ENCODE measurements at places on chromosomes 7 and 10.

- no peak for DNase-seq
Measured at GRCh38 chr10:14332903-14333302, 2.2 kb upstream of the FRMD4A start.

- DNase-seq = no peak
Measured at GRCh38 chr7:115635376-115635775, 395.2 kb downstream of the TFEC start.

DNA sequence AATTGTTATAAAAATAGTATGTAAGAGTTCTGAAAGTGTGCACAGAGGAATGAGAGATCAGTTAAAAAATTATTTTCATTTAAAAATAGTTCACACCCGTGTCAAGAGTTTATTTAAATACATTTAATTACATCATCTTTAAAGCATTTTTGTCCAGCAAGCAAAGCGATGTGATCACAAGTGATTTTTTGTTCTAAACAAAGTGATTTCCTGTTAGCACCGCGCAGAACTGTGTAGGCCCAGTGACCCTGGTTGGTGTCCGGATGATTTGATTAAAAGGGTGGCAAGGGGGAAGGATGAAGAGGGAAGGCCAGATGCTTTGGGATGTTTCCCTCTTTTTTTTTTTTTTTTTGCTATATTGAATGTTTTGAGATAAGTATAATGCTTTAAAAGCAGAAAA lies 227.8 kb upstream of the PITRM1 start:
- DNase-seq = no peak

GRCh38 chr7:105298439-105298894 lies 90.3 kb downstream of the SRPK2 start:
- no peak for DNase-seq

- no peak for DNase-seq
Measured at GRCh38 chr7:97004247-97005182, 838 bp upstream of the DLX6 start.

- DNase-seq = no peak
Measured at GRCh38 chr7:33529070-33529469, 376.3 kb upstream of the BMPER start.

DNA sequence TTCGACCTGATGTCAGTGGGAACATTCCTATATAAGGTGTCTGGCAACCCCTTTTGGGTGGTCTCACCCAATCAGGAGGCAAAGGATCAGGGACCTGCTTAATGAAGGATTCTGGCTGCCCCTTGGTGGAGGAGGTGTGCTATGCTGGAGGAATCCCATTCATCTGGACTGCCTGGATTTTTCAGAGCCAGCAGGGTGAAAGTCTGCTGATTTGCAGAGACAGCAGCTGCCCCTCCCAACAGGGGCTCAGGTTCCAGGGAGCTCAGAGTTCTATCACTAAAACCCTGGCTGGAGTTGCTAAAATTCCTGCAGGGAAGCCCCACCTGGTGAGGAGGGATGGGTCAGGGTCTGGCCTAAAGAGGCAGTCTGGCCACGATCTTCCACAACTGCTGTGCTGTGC lies 398.5 kb upstream of the CNTNAP2 start:
- no peak for DNase-seq

DNA sequence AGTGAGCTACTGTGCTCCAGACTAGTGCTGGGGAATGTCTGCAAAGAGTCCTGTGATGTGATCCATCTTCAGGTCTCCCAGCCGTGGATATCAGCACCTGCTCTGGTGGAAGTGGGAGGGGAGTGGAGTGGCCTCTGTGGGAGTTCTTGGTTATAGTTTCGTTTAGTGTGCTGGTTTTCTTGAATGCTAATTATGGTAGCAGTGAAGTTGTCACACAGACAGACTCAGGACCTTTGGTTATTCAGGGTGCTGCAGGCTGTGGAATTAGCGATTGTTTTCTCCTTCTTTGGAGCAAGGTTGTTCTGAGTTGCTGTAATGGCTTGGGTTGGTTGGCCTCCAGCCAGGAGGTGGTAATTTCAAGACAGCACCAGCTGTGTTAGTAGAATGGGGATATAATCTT lies 132.7 kb upstream of the HGF start:
- DNase-seq = no peak

DNA sequence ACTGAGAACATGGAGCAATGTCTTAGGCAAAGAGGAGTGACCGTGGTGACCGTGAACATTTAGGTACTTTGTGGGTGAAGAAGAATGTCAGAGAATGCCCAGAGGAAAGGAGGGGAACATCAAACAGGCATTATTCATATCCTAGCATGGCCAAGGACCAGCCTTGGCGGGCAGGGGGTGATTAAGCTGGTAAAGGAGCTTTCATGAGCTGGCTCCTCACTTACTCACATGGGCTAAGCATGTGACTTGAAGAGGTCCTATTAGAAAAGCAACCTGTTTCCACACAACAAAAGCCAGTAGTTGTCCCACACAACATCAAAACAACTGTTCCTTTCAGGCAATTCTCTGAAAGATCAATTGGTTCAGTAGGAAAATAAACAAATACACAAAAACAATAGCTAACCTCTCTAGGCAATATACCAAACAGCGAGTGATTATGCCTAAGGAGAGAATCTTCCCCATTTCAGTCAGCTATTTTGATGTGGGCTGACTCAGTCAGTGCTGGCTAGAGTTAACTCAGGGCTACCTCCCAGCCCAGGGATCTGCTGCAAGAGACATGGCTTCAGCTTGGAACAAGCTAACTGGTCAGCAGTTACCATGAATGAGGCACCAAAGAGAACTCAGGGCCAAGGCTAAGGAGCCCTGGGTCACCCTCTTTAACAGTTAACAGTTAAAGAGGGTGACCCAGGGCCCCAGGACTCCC lies 283.5 kb downstream of the ARHGAP12 start:
- no peak for DNase-seq

DNA sequence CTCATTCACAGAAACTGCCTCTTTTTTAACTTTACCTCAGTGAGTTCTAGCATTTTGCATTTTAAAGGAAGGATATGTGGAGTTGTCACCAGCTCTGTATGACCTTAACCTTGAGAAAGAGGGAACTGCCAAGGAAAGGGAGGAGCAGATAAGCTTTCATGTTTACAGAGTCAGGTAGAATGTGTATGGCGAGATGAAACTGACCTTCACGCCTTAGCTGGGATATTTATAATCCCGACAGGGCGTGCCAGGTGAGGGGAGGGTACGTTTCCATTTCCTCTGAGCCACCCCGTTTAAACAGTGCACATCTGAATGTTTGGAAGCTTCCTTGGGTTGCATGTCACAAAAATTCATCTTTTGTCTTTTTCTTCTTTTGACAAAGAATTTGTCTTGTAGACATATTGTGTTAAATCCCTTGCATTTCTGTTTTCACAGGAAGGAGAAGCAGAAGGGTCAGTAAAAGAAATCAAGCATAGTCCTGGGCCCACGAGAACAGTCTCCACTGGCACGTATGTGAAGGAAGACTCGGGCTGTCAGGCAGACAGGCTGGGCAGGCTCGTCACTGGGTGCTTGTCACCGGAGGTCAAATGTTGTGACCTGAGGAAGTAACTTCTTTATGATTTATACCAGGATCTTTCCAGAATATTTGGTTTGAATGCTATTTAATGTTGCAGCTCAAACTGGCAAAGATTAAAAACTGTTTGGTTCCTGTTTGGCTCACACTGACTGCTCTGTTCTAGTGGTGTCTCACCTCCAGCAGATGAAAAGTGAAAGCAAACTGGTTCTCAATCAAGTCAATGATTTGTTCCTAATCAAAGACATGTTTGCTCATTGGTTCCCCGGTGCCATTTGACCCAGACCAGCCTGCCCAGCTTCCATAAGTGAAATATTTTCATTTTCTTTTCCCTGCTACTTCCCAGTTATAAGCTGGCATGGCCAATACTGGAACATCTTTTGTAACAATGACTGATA lies 16.2 kb downstream of the OPTN start:
- no peak for DNase-seq

DNA sequence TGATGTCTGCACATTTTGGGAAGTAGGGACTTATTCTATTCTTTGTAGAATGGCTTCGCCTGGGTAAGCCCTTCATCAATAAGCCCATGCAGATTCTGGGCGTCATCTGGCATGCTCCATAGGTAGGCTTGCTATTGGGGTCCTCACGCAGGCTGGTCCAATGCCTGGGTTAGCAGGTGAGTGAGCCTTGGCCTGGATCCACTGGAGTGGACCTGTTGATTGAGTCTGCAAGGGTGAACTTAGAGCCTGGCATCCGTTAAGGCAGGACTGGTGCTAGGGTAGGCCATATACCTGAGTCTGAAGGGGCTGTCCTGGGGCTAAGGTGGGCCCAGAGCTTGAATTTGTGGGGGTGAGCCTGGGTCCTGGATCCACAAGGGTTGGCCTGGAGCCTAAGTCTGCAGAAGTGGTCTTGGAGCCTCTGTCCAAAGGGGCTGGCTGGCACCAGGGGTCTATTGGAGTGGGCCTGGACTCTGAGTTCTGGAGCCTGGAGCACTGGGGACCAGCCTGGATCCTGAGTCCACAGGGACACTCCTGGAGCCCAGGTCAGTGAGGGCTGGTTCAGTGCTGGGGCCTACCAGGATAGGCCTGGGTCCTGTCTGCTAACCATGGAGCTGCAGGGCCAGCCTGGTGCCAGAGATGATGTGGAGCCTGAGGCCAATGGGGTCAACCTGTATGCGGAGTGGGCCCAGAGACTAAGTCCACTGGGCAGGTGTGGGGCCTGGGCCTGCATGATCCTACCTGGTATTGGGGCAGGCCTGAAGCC lies 297.7 kb downstream of the PTPRN2 start:
- no peak for DNase-seq

DNA sequence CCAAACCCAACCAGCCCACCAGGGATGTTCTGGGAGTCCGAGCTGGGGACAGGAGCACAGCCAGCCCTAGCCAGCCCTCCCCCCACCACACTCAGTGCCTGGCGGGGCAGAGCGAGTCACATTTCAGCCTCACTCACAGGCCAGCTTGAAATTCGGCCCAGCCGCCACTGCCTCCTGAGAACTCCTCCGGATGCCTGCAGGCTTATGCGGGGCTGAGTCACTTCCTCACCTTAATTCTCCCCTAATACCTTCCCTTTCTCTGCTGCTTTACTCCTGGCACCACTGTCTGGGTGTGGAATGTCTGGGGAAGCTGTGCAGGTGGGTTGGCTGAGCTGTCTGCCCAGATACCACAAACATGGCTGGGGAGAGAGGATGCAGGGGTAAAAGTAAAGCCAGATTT lies 22.6 kb upstream of the DLG5 start:
- DNase-seq = no peak

DNA sequence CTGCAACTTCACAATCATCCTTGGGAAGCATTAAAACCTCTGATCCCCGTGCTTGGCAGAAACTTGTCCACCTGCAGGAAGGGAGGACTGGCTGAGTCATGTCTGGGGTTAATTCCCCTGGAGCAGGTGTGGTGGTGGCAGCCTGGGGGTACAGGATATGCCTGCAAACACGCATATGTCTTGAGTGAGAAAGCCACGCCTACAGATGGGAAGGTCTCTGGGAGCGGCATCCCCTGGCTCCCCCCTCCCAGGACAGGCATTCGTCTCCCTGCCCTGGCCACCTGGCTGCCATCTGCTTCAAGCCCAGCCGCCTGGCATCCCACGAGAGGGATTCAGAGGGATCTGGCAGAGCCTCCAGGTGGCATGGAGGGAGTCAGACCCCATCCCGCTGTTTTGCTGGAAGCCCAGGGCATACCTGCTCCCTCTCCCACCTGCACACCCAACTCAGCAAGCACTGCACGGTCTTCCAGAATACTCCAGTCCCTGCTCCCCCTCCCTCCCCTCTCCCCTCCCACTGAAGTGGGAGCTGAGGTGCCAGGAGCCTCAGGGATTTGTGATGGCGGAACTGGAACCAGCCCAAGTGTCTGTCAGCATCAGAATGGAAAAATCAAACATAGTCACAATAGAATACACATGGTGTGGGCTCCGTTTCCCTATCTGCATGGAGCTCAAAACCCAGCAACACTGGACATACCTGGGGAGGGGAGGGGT lies 61.0 kb downstream of the CAMK2B start:
- DNase-seq = no peak

GRCh38 chr10:110358869-110359629 lies 54.3 kb upstream of the SMNDC1 start:
- no peak for DNase-seq

GRCh38 chr10:124728071-124728829 lies 15.9 kb downstream of the FAM53B start:
- no peak for DNase-seq

DNA sequence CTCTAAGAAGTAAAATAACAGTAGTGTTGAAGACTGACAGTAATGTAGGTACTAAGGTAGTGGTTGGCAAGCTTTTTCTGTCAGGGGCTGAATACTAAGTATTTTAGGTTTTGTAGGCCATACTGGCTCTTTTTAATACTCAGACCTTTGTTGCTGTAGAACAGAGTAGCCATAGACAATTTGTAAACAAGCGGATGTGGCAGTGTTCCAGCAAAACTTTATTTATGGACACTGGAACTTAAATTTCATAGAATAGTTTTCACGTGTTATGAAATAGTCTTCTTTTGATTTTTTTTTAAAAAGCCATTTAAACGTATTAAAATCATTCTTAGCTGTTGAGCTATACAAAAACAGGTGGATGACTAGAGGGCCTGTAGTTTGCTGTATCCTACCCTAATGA lies 121.2 kb downstream of the MLLT10 start:
- DNase-seq = no peak

DNA sequence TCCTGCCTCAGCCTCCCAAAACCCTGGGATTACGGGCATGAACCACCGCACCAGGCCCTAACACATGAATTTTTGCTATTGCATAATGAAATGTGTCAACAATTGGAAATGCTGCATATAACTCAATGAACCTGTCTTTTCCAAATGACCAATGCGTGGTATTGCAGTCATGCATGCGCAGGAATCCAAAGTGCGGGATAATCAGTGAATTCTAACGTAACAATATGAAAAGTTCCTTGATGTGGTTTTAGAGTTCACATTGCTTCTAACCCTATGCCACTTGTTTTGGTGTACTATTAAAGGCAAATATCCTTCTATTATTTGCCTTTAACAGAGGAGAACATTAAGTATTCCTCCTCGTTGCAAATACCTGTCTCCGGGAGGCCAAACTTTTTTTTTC lies 10.5 kb downstream of the TDRD1 start:
- no peak for DNase-seq

GRCh38 chr10:101047961-101048892 lies 13.6 kb upstream of the KAZALD1 start:
- no peak for DNase-seq

GRCh38 chr7:36986948-36987724 lies 262.8 kb upstream of the AOAH start:
- DNase-seq = peak; percentile 44

DNA sequence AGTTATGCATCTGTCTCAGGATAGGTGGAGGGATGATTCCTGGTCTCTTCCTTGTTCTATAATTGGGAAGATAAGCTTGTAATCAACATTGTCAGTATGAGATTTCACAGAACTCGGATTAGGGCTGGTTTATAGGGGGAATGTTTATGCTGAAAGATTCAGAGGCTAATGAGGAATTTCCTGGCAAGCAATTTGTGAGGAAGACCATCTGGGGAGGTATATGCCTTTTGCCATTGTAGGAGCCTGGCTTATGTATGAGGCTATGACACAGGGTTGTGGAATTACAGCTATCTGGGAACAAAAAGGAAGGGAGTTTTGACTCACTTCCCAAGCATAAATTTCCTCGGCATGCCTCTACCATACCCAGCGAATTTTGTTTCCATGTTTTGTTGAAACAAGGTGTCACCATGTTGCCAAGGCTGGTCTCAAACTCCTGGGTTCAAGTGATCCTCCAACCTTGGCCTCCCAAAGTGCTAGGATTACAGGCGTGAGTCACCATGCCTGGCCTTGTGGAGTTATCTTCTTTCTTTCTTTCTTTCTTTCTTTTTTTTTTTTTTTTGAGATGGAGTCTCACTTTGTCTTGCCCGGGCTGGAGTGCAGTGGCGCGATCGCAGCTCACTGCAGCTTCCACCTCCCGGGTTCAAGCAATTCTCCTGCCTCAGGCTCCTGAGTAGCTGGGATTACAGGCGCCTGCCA lies 1.6 kb upstream of the COPS6 start:
- no peak for DNase-seq
